ENCODE measurements at places on chromosomes 5 and 9.
A peak's percentile ranks its signal among the peaks of the same experiment; 100 is the strongest.

GRCh38 chr9:36864491-36865410, 169.3 kb downstream of the PAX5 start:
- DNase-seq, result no peak

DNA sequence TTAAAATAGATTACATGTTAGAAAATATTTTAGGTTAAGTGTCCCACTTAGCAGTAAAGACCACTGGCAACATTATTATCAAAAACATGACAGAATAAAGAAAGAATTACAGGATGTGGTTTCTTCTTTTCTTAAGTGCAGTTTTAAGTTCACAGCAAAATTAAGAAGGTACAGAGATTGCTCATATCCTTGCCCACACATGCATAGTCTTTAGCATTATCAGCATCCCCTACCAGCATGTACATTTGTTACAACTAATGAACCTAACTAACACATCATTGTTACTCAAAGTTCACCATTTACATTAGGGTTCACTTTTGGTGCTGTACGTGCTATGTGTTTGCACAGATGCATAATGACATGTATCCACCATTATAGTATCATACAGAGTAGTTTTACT, 837.7 kb upstream of the CDH9 start:
- no peak for DNase-seq

GRCh38 chr9:134028076-134028475, 2.8 kb downstream of the BRD3OS start:
- no peak for DNase-seq

DNA sequence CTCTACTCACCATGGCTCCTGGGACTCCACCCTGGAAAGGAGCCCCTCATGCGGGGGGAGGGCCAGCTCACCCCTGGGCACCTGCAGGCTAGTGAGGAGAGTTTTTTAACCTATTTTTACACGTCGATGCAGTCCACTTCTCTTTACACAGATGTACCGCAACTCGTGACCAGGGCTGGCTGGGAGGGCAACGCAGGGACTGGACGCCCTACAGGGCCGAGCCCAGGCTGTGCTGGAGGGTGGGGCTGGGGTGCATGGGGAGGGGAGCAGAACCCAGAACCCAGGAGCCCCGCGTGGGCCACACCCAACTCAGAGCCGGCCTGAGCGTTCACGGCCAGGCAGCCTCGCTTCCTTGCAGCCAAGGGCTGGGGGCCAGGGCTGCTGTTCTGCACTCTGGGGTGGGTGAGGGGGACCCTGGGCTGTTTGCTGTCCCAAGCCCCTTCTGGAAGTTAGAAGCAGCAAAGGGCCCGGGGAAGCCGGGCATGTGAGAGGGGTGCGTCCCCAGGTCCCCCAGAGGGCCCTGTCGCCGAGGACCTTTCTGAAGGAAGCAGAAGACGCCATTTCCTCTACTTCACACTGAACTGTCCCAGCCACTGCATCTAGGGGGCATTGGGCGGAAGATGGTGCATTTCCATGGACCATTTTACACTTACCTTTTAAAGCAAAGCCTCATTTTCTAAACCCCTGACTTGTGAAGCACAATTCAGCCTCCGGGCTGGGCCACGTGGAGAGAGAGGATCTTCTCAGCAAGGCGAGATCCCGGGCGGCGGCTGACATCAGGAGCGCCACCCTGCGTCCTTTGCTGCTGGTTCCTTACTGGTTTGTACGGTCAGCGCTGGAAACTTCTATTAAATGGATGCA, 90.5 kb downstream of the KCNT1 start:
- DNase-seq, result no peak

GRCh38 chr9:14627513-14627912, 65.7 kb downstream of the ZDHHC21 start:
- no peak for DNase-seq

DNA sequence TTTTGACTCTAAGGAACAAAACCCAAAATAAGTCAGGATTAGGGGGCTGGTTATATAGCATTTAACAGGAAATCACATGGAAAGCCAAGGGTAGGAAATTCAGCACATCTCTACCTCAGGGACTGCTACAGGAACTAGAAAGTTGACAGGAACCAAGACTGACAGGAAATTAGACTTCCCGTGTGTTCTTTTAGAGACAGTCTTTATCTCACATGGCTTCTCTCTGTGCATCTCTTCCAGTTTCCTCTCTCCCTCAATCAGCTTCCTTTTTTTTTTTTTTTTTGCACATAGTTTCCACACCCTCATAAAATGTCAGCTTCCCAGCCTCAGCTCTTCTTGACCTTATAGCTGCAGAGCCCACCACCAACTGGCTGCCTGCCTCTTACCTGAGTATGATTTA, 4.8 kb downstream of the RECK start:
- DNase-seq, result no peak

DNA sequence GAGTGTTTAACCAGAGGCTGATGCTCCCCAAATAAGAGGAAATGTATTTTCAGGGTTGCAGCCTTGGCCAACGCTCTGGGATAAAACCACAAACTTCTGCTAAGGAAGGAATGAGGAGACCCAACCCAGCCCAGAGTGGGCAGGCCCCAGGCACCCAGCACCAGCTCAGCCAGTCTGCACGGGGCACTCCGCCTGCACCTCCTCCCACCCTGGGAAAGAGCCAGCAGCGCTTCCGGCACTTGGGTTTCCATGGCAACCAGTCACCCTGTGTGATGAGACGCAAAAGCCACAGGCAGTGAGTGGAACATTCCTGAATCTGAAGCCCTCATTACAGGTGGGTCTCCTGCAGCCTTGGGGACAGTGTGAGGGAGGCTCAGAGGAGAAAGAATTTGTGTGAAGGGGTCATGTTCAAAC, 85.2 kb upstream of the ZBTB43 start:
- peak; percentile 89 for DNase-seq
